ENCODE measurements at places on chromosomes 5 and 9. TPM values are rescaled to one million over a fixed set of nuclear protein-coding genes. Genes with fewer than 3 reads are reported as not detected.

DNA sequence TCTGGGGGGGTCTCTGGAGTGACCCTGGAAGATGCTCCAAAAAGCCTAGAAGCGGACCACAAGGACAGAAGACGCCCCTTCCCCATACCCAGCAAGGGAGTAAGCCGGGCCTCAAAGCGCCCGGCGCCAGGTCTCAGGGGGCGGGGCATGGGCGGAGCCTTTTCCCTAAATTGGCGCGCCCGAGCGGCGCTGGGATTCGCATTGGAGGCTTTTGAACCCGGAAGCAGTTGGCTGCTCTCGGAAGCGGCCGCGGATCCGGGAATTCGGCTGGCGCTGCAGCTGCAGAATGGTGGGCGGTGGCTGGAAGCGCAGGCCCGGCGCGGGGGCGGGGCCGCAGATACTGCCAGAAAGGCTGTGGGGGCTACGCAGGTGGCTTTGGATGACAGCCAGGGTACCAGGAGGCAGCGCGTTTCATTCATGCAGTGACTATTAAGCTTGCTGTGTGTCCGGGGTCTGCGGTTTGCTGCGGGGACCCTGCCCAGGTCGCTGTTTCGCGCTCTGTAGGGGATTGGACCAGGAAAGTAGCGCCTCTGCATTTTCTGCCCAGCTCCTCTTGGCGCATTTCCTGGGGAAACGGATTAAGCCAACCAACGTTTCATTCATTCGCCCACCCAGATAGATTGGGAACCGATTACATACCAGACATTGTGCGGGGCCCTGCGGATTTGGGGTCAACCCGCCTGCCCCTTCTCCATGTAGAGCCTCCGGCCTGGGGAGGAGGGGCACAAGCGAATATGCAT, 83.0 kb upstream of the FREM1 start:
- peaks cover 31% of the 10 kb centered on the region for H3K4me1 ChIP-seq
- H3K27ac ChIP-seq = peak overlapping the region; percentile 69
- DNase-seq = peak; percentile 33
- peak overlapping the region; percentile 60 for H3K4me3 ChIP-seq
- H3K27me3 ChIP-seq = peaks cover 5% of the 10 kb centered on the region

The WWC1 gene
- 0.04 TPM for total RNA-seq

GRCh38 chr5:31516802-31517201, 15.1 kb downstream of the DROSHA start:
- H3K27ac ChIP-seq = no peak overlapping the region
- H3K27me3 ChIP-seq = no peaks in the 10 kb centered on the region
- H3K36me3 ChIP-seq = peaks cover 50% of the 10 kb centered on the region
- no peak overlapping the region for H3K4me3 ChIP-seq
- DNase-seq = no peak
- H3K4me1 ChIP-seq = peaks cover 6% of the 10 kb centered on the region

The HTR1A gene
- total RNA-seq = not detected

- no peak overlapping the region for H3K4me3 ChIP-seq
- H3K36me3 ChIP-seq = no peaks in the 10 kb centered on the region
- no peaks in the 10 kb centered on the region for H3K27me3 ChIP-seq
Measured at GRCh38 chr9:100379862-100380261, 27.1 kb upstream of the TEX10 start.

DNA sequence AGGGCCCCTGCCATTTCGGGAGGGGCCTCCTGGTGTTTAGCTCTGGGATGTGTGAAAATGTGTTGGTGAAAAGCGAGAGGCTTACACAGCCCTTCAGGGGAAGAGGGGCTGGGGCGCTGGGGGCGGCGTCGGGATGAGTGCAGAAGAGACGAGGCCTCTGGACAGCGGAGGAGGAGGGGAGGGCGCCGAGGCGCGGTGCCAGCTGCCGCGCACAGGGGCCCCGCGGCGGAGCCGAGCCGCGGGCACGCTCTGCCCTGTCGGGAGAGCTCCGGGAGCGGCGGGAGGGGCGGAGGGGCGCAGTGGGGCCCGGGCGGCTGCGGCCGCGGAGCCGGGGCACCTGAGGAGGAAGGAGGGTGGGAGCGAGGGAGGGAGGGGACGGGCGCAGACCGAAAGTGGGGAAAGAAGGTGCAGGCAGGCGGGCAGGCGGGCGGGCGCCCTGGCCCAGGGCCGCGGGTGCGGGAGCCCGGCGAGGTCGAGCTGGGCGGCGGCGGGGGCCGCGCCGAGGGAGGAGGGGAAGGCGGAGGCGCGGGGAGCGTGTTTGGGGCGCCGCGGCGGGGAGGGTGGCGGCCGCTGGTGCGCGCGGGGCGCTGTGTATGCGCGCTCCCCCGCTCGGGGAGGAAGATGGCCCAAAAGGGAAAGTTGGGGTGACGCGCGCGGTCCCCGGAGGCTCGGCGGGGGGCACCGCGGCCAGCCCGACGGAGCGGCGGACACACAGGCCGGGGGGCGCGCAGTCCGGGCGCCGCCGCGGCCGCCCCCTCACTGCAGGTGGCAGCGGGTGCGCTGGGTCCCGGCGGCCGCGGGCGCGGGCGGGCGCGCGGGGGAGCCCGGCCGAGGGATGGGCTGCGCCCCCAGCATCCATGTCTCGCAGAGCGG, at the start of gene PDE8B:
TSS of gene PDE8B (plus strand) at position 590 of the 873 bp plus-strand sequence. CDS start at position 836, 246 bp downstream.
- peak; percentile 11 for DNase-seq
- H3K27ac ChIP-seq = peak within 1 kb of the TSS; percentile 42
- H3K4me1 ChIP-seq = peaks cover 12% of the 10 kb centered on the region
- peaks cover 4% of the 10 kb centered on the region for H3K36me3 ChIP-seq
- peak within 1 kb of the TSS; percentile 79 for H3K4me3 ChIP-seq

The REEP2 gene
- 0.62 TPM for total RNA-seq

The NSD1 gene
- 83.2 TPM for total RNA-seq

All from activated CD4-positive, alpha-beta T cell treated with anti-CD3 and anti-CD28 coated beads, Interleukin-2, amount 10 ng/mL, durations not matched to agents 7 days and 5 days (primary cell).